ENCODE measurements at places on chromosomes 13 and 19.

DNA sequence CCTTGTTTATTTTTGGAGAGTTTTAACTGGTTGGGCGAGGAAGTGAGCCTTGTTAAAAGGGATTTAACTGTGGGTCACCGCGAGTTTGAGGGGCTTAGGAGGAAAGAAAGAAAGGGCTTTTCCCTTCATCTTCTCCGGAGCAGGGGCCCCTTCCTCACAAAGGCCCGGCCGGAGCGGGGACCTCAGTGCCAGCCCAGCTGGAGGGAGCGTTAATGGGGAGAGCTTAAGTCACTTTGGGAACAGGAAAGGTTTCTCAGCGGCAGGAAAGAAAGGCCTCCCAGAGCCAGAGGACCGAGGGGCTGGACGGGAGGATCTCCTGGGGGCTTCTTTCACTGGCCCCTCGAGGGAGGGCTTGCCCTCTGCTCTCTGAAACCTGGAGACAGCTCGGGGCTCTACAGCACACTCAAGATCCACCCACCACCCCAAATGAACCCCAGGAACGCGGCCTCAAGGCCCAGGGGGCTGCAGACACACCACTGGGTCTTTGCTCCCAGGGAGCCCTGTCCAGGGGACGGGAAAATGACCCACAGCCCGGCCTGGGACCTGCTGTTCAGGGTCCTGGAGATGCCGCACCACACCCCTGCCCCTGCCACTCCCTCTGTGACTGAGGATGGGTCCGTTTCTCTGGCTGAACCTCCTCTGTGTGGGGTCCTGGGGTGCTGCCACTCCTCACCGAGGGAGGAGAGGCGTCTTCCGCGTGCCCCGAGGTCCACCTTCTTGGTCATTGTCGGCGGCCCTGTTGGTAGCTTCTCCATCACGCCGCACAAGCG lies 128.3 kb downstream of the URI1 start:
- DNase-seq = no peak

DNA sequence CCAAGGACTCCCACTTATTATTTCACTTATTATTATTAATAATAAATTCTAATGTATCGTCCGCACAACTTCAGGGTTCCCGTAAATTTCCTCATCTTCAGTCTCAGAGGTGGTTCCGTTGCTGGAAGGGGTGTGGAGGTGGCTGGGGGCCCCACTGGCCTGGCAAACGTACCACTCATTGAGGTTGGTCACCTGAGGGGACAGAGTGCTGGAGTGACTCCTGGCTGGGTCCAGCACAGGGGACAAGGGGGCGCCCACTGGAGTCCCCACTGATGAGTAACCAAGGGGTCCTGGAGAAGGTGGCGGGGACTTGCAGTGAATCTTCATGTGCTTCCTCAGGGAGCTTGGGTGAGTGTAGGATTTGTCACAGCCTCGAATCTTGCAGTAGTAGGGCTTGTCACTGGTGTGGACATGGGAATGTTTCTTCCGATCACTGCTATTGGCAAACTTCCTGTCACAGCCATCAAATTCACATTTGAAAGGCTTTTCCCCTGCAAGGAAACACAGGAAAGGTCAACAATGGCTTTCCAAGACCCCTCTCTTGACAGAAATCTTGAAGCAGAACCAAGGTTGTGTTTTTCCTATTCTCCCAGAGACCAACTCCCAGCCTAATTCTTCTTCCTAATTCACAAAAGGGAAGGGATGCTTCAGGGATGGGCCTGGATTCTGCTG lies 6.1 kb downstream of the ZIC5 start:
- DNase-seq = no peak

DNA sequence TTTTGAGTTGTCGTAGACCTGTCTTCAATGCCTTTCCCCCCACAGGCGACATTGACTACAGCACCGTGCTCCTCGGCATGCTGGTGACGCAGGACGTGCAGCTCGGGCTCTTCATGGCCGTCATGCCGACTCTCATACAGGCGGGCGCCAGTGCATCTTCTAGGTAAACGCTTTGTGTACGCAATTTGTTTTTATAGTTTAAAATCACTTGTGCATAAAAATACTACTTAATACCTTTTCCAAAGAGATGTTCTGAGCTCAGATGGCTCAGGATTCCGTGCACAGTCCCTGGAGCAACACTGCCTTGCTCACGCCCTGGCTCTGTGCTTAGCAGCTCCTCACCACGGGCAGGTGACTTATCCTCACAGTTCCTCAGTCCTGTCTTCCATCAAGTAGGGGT lies 30.1 kb upstream of the DCUN1D2 start:
- no peak for DNase-seq

GRCh38 chr13:57899096-57899495 lies 267.6 kb downstream of the PCDH17 start:
- DNase-seq = no peak

GRCh38 chr13:111633401-111633800 lies 313.0 kb downstream of the TEX29 start:
- no peak for DNase-seq

DNA sequence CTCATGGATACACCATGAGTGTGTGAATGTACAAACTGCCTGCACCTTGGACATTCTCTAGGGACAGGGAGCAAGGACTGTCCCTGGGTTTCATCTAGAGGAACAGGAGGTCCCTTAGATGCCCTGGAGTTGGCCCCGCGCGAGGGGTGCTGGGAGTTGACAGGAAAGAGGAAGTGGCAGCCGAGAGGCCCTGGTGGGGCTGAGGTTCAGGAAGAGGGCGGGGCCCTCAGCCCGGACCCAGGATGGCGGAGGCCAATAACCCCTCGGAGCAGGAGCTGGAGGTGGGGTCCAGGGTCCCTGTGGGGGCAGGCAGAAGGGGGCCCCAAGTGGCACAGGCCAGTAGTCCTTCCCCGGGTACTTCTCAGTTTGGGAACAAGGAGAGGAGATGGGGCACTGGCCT lies 6.9 kb downstream of the PKN1 start:
- DNase-seq = no peak

GRCh38 chr19:49205114-49205513 lies 47.5 kb downstream of the TRPM4 start:
- no peak for DNase-seq

- DNase-seq = no peak
Measured at GRCh38 chr13:99214232-99214631, 13.6 kb downstream of the UBAC2 start.

- DNase-seq = no peak
Measured at GRCh38 chr19:18225702-18226468, at the start of gene PDE4C. Gene PDE4C, minus strand, starts transcription at chr19:18226438. Its CDS starts 23 bp downstream, at chr19:18226415.

DNA sequence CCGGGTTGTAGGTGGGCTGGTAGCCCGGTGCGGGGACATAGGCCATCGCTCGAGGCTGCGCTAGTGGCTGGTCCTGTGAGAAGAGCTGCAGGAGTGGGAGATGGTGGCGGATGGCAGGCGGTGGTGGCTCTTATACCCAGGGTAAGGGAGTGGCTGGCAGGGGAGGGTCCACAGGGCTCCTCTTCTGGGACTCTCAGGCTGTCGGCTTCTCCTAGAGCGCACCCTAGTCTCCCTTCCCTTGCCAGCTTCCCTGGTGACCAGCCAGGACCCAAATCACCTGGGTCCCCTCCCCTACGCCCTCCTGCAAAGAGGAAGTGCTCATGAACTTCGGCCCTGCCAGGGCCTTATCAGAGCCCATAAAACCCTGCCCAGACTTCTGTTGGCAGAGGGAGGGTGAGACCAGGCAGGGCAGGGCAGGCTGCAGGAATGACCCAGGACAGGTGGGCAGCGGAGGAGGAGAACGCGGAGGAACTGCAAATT lies at the start of gene LGALS4:
Gene LGALS4 (minus strand): TSS at position 105 of the 480 bp plus-strand sequence. CDS start 59 bp downstream, at position 46.
- no peak for DNase-seq

GRCh38 chr13:94716016-94716415 lies 3.7 kb upstream of the SOX21 start:
- DNase-seq = no peak

DNA sequence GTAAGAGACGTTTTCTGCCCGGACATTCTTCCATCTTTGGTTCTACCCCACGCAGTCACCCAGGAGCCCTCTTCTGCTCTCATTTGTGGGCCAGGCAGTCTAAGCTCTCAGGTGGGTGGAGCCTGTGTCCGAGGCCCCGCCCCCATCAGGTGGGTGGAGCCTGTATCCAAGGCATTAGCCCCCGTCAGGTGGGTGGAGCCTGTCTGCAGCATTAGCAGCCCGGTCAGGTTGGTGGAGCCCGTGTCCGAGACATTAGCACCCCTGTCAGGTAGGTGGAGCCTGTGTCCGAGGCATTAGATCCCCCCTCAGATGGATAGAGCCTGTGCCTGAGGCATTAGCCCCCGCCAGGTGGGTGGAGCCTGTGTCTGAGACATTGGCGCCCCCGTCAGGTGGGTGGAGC lies 45.5 kb upstream of the C13orf46 start:
- peak; percentile 8 for DNase-seq

GRCh38 chr19:15432018-15432494 lies 13.3 kb upstream of the AKAP8L start:
- DNase-seq = no peak

DNA sequence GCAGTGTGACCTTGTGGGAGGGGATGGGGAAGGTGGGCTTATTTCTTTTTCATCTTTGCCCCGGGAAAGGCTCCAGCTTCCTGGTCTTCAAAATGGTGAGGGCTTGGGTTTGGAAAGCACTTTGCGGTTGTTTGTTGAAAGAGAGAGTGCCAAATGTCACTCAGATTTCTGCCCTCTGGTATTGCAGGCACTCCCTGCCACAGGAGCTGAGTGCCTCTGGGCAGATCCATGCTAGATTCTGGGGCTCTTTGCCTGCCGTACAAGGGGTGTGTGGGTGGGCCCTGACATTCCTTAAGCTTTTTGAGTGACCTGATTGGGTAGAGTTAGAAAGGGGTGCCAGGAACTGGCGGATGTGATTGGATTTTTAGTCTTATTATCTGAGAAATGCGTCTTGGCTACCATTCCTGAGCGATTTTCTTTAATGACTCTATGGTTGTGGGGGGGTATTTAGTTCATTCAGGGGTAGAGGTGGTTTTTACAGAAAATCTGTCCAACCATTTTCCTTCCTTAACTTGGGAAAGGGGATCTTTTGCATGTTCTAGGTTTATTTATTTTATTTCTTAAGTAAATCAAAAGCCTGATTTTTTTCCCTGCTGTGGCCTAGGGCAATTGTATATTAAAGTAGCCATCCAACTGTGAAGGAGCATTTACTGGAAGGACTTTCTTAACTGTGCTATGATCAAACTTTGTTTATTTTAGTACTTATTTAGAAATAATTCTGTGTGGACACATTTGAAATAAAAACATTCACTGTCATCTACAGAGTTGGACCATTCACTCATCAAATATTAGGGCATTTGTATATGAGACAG lies 3.2 kb downstream of the ARHGAP35 start:
- no peak for DNase-seq

GRCh38 chr13:23796551-23796950 lies 92.6 kb downstream of the MIPEP start:
- no peak for DNase-seq

GRCh38 chr13:110541526-110541920 lies 20.0 kb downstream of the RAB20 start:
- no peak for DNase-seq

DNA sequence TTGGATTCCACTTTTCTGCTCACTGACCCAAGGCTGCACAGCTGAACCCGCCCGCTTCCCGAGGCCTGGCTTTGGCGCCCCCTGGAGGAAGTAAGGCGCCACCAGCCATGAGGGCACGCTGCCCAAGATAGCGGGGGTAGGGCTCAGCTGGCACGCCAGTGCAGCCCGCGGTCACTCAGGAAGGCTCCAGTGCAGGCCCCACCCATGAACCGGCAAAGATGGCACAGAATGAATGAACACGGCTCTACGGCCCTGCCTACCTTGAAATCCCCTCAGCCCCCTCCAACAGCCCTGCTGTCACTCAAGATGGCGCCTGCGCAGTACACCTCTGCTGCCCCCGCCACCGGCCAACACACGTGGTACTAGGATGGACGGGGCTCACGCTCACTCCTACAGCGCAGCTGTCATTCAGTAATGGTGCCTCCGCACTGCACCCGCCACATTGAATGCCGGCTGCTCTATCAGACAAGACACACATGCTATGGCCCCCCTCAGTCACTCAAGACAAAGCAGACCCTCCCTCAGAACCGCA lies 3.0 kb downstream of the PEG3 start:
- DNase-seq = no peak

GRCh38 chr13:58579468-58579867 lies 947.9 kb downstream of the PCDH17 start:
- no peak for DNase-seq

- DNase-seq = peak; percentile 45
Measured at GRCh38 chr13:40963927-40964326, 55.2 kb downstream of the ELF1 start.

GRCh38 chr13:113400621-113401451 lies 36.9 kb upstream of the GRTP1 start:
- no peak for DNase-seq

- no peak for DNase-seq
Measured at GRCh38 chr19:10612499-10613119, 12.7 kb upstream of the SLC44A2 start.

GRCh38 chr19:46926170-46927071 lies 65.6 kb downstream of the ARHGAP35 start:
- DNase-seq = no peak

GRCh38 chr13:24328145-24328544 lies 18.8 kb downstream of the C1QTNF9 start:
- DNase-seq = no peak

- DNase-seq = no peak
Measured at GRCh38 chr19:45976178-45976577, 2.5 kb upstream of the NOVA2 start.

- no peak for DNase-seq
Measured at GRCh38 chr13:49616676-49617065, 11.6 kb upstream of the ARL11 start.

- DNase-seq = no peak
Measured at GRCh38 chr19:1516395-1516753, 3.6 kb upstream of the ADAMTSL5 start.

DNA sequence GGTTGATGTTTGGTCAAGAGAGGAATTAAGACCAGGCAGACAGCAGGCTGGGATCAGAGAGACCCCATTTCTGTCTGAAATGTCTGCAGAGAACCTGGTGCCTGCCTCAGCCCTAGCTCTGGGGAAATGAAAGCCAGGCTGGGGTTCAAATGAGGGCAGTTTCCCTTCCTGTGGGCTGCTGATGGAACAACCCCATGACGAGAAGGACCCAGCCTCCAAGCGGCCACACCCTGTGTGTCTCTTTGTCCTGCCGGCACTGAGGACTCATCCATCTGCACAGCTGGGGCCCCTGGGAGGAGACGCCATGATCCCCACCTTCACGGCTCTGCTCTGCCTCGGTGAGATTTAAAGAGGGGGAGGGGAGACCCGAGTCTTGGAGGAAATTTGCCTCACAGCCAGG lies at the start of gene LILRB4:
Gene LILRB4 (plus strand): TSS at position 256 of the 400 bp plus-strand sequence. CDS start 49 bp downstream, at position 305.
- no peak for DNase-seq

DNA sequence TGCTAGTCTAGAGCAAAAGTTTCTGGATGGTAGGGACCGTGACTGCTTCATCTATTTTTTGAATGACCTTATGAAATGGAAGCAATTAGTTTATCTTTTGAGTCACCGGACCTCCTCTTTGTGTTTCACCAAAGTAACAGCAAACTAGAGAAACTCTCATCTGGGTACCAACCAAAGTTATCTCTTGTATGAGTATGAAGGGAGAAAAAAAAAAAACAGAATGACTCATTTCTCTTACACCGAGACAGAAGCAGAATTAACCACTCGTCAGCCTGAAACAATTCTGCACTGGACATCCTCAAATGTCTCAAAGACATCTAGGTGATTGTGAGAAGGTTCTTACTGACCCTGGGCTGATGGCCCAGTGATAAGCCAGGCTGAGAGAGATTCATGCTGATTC lies 18.3 kb downstream of the ZNF100 start:
- no peak for DNase-seq
